Left forelimb (tissue), 1 donor: ENCODE measurements at places on chromosomes 12 and 14.
A peak's percentile ranks its signal among the peaks of the same experiment; 100 is the strongest.

GRCh38 chr14:97077687-97078086 lies 280.5 kb downstream of the VRK1 start:
- no peak for DNase-seq

GRCh38 chr14:91341751-91342154 lies 75.9 kb downstream of the CCDC88C start:
- DNase-seq, result no peak

GRCh38 chr12:19220852-19221466 lies 91.4 kb downstream of the PLEKHA5 start:
- DNase-seq, result no peak

DNA sequence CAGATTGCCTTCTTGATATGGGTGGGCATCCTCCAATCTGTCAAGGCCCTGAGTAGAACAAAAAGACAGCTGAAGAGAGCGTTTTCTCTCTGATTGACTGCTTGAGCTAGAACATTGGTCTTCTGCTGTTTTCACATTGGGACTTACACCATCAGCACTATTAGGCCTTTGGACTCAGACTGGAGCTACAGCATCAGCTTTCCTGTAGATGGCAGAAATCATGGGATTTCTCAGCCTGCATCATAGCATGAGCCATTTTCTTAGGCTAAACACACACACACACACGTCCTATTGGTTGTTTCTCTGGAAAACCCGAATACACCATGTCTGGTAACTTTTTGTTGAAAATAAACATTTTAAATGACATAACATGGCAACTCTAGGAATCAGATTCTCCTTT lies 15.8 kb upstream of the PPM1A start:
- no peak for DNase-seq

DNA sequence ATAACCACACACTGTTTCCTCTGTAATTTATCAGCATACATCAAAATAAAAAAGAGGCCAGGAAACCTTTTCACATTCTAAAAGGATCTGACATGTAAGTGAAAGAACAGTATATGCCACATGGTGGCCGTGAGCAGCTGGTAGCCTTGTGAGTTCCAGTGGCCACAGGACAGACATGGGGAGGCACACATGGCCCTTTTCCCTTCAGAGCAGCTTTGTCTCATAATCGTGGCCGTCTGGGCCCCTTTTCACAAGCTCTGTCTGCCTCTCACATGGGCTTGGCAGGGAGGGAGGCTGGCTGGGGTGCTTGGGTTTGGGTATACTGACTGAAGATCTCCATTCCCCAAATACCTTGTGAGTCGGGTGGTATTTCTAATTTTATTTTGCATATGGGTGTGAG lies 1.5 kb upstream of the ZDHHC22 start:
- DNase-seq, result no peak

GRCh38 chr12:108173160-108173559 lies 44.1 kb downstream of the WSCD2 start:
- DNase-seq, result no peak

GRCh38 chr14:101472518-101472849 lies 88.8 kb upstream of the DIO3 start:
- DNase-seq, result peak; percentile 23

GRCh38 chr14:80428171-80428570 lies 216.9 kb upstream of the DIO2 start:
- DNase-seq, result no peak

DNA sequence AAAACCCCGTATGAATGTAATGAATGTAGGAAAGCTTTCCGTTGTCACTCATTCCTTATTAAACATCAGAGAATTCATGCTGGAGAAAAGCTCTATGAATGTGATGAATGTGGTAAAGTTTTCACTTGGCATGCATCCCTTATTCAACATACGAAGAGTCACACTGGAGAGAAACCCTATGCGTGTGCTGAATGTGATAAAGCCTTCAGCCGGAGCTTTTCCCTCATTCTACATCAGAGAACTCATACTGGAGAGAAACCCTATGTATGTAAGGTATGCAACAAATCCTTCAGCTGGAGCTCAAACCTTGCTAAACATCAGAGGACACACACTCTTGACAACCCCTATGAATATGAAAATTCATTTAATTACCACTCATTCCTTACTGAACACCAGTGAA lies 23.8 kb downstream of the ZNF891 start:
- no peak for DNase-seq

- DNase-seq, result no peak
These were observed 1.5 kb upstream of the CDK2AP1 start for GRCh38 chr12:123273166-123273565.

DNA sequence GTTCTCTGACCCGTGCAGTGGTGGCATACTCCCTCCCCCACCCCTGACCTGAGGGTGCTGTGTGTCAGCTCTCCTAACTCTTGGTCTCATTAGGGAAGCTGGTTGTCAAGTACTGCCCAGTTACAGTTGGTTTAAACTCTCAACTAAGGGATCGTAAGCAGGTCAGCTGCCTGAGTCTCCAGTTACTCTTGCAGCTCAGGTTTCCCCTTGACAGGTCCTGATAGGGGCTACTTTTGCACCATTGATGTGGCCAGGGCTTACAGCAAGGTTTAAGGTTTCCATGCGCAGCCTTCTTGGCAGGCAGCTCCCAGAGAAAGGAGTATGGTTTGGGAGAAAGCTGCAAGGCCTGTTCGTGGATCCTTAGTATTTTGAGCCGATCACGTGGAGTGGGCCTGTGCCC lies 74.5 kb downstream of the ETV6 start:
- no peak for DNase-seq

DNA sequence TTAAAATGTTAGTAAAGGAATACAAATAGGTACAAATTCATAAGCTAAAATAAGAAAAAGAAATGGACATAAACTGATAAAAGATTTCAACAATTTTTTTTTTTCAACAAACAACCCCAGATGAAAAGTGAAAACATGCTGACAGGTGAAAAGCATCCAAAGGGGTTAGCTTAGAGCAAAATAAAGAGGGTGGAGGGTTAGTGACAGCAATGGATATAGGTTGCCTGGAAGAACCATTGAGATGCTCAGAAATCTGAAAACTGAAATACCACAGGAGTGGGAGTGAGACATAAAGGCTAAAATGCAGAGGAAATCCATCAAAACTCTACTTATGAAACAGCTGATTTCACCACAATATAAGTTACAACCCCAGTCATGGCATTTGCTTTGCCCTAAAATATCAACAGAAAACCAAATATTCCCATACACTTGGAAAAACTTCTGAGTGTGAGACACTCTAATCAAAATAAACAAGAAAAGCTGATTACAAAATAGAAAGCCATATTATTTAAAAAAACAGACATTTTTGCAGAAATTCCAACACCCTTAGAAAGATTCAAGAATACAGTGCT lies 136.3 kb upstream of the PLEKHG7 start:
- DNase-seq, result no peak

- no peak for DNase-seq
These were observed 246.3 kb upstream of the CLEC14A start for GRCh38 chr14:38502239-38502638.

GRCh38 chr12:109582636-109583035 lies 9.0 kb downstream of the MVK start:
- DNase-seq, result no peak

DNA sequence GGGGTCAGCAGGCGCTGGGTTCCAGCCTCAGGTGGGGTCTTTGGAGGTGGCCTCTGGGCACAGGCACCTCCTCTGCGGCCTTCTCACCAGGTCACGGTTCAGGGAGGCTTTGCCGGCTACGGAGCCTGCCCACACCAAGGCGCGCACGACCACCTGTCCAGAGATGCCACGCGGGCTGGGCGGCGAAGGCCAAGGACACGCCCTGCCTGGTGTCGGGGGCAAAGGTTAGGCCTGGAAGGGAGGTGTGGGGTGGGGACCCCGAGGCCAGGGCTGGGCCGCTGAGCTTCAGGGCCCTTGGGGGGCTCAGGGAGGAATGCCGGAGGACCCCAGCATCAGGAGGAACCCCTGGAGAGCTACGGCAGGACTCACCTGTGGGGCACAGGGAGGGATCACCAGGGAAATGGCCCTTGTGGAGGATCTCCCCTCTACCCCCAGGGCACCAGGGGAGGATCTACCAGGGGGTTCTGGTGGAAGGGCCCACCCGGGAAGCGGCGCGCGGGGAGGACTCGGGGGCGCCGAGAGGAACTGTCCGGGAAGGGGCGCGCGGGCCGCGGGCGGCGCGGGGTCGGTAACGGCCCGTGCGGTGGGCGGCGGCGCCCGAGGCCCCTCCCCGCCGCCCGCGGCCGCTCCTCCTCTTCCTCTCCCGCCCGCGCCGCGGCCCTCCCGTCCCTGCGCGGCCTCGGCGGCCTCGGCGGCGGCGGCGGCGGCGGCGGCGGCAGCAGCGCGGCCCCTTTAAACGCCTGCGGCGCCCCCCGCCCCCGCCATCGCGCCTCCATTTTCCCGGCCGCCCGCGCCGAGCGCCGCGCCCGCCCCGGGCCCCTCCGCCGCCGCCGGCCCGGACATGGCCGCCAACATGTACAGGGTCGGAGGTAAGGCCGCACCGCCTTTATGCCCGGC lies at the start of gene MTA1:
Gene MTA1 (plus strand): TSS at position 633 of the 897 bp plus-strand sequence. CDS start 209 bp downstream, at position 842.
- DNase-seq, result peak; percentile 68

DNA sequence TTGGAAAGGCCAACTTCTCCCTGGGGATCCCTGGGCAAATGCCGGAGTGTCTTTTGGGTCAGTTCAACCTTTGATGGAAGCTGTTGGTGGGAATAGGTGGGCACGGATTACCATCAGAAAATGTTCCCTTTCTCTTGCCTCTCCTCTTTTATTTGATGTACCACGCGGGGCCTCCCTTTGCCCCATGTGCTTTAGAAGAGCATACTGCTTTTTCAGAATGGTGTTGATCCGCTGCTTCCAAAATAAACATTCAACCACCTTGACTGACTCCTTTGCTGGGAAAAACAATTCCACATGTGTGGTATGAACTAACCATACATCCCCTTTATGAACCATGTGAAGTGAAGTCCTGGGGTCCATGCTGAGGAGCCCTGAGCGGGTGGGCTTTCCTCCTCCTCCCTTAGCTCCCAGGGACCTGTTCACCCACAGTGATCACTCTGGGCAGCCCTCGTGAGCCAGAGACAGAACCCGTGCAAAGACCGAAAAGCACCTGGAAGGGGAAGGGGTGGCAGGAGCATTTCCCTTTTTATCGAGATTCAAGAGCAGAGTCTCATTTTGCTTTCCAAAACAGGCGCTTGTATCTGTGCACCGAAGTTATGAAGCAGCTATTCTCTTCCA lies 44.2 kb upstream of the PRMT8 start:
- peak; percentile 34 for DNase-seq

DNA sequence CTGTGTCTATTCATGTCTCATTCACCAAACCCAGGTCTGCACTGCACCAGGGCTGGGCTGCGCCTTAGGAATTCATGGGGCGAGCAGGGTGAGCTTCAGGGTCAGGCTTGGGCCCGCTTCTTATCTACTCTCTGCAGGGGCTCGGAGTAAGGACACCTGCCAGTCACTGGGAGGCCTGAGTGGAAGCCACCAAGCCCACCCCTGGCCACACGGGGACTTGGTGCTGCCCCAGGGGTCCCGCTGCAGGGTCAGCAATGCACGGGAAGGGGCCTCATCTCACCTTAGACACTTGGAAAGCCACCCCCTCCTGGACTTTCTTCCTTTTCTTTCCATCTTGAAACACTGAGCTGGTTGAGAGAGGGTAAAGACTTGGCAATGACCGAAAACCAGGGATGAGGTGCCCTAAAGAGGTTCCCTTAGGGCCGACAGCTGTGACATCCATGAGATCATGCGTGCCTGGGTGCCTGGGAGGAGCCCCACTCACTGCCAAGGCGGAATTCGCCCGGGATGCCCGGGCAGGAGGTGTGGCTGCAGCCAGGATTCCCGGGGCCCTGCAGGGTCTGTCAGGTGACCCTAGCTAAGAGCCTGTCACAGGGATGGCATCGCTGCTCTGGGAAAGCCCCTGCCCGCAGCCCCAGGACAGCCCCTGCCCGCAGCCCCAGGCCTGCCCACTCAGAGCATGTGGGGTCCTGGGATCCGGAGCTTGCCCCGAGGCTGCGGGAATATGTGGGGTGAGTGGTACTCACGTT lies 45.5 kb upstream of the EML1 start:
- DNase-seq, result no peak

DNA sequence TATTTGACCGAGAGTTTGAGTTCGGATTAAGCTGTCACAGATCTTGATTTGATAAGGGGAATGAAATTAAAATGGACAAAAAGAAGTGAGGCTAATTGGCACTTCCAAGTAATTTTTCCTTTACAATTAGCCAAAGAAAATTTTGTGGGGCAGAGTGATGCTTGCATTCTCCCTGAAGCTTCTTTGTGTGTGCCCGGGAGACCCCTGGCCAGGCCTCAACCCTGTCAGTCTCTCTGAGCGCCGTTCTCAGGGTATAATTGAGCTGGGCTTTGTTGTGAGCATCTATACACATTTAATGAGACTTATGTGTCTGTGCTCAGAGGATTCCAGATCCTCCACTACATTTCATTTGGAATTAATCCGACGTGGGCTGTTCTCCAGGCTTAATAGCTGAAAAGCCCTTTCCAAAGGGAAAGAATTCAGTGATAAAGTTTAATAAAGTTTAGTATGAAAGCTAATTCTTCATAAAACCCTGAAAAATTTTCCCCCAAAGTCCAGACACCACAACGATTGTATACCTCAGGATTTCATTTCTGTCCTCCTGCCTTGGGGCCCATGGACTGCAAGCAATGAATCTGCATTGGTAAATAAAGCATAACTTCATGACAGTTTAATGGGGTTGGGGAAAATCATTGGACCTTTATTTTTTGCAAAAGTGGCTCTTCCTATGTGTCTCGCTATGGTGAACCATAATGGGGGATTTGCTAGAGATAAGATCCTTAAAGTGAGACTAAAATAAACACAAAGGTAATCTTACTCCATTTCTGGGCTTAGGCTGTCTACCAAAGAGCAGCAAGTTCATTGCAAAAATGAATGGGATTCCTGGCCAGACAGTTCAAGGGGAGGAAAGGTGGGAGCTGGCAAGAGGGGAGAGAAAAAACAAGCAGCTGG lies 292.6 kb downstream of the C12orf75 start:
- DNase-seq, result no peak

DNA sequence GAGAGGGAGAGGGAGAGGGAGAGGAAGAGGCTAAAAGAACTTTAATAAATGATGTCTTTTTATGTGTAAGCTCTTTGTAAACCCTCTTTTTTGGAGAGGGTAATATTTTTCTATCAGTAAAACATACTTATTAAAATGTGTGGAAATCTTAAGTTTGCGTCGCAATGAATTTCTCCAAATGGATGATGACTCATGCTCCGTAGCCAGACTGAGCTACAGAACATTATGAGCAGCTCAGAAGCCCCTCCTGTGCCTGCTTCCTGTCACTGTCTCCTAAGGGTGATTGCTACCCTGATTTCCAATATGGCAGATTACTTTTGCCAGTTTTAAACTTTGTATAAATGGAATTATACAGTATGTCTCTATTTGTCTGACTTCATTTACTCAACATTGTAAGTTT lies 13.0 kb upstream of the PYGL start:
- no peak for DNase-seq

DNA sequence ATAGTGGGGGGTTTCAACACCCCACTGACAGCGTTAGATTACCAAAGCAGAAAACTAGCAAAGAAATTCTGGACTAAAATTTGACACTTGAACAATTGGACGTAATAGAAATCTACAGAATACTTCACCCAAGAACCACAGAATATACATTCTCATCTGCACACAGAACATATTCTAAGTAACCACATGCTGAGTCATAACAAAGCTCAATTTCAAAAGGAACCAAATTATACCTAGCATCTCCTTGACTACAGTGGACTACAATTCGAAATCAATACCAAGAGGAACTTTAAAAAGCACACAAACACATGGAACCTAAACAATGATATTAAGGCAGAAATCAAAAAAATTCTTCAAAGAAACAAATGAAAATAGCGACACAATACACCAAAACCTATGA lies 871.6 kb upstream of the MDGA2 start:
- no peak for DNase-seq

GRCh38 chr12:57280211-57281062 lies 29.4 kb upstream of the STAC3 start:
- DNase-seq, result no peak
